ENCODE measurements at places on chromosomes 6 and 20.

- no peak for DNase-seq
These were observed 75.3 kb downstream of the SLC23A2 start for GRCh38 chr20:4925842-4926530.

- no peak for DNase-seq
These were observed 237.7 kb downstream of the PRL start for GRCh38 chr6:22059126-22059525.

- DNase-seq, result no peak
These were observed 344.1 kb downstream of the CDC5L start for GRCh38 chr6:44731485-44732095.

GRCh38 chr20:48932375-48932941 is 10.9 kb downstream of the ARFGEF2 start:
- DNase-seq, result no peak

- DNase-seq, result no peak
These were observed 5.6 kb downstream of the TRAM2 start for GRCh38 chr6:52571099-52571755.

DNA sequence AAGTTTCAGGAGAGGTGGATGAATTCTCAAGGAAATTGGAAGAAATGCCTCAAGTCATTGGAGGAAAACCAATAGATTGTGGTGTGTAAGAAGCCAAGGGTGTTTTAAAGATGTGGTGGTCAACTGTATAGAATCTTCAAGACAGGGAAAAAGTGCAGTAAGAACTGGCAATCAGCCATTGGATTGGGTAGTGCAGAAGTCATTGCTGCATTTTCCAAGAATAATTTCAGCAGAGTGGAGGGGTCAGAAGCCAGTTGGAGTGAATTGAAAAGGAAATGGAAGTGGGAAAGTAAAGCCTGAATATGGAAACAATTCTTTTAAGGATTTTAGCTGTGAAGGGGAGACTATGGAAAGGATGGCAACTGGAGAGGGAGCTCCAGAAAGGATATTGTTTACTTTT is 128.2 kb upstream of the TMEM170B start:
- DNase-seq, result no peak

- DNase-seq, result no peak
These were observed 489.1 kb downstream of the PREX1 start for GRCh38 chr20:48338717-48339116.

GRCh38 chr6:69311888-69312287 is 484.9 kb downstream of the LMBRD1 start:
- DNase-seq, result no peak

GRCh38 chr6:26087284-26088115 is at the start of gene HFE:
Gene HFE (plus strand): TSS chr6:26087429. CDS start chr6:26087441, 12 bp downstream.
- no peak for DNase-seq
